ENCODE measurements at places on chromosomes 1 and 21.

- no peak for DNase-seq
Measured at GRCh38 chr21:22791986-22792560, 1793.9 kb downstream of the NCAM2 start.

DNA sequence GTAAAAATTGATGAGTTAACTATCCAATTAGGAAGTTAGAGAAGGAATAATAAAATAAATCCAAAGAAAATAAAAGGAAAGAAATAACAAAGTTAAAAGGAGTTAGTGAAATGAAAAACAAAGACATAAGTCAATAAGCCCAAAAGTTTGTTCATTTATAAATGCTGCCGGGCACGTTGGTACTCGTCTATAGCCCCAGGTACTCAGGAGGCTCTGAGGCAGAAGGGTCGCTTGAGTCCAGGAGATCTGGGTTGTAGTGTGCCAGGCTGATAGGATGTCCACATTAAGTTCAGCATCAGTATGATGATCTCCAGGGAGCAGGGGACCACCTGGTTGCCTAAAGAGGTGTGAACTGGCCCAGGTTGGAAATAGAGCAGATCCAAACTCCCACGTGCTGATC lies 35.5 kb upstream of the VANGL1 start:
- no peak for DNase-seq

GRCh38 chr1:57674801-57675200 lies 250.9 kb upstream of the DAB1 start:
- no peak for DNase-seq

- DNase-seq, result no peak
Measured at GRCh38 chr1:154777154-154777553, 92.9 kb downstream of the KCNN3 start.

- DNase-seq, result peak; percentile 68
Measured at GRCh38 chr1:19439464-19440171, 45.7 kb downstream of the CAPZB start.

- peak; percentile 59 for DNase-seq
Measured at GRCh38 chr1:243713470-243714186, 136.4 kb downstream of the AKT3 start.

- DNase-seq, result no peak
Measured at GRCh38 chr1:39082010-39082799, 56.1 kb downstream of the NDUFS5 start.

GRCh38 chr1:32142446-32143301 lies 34.8 kb downstream of the KPNA6 start:
- DNase-seq, result peak; percentile 90

DNA sequence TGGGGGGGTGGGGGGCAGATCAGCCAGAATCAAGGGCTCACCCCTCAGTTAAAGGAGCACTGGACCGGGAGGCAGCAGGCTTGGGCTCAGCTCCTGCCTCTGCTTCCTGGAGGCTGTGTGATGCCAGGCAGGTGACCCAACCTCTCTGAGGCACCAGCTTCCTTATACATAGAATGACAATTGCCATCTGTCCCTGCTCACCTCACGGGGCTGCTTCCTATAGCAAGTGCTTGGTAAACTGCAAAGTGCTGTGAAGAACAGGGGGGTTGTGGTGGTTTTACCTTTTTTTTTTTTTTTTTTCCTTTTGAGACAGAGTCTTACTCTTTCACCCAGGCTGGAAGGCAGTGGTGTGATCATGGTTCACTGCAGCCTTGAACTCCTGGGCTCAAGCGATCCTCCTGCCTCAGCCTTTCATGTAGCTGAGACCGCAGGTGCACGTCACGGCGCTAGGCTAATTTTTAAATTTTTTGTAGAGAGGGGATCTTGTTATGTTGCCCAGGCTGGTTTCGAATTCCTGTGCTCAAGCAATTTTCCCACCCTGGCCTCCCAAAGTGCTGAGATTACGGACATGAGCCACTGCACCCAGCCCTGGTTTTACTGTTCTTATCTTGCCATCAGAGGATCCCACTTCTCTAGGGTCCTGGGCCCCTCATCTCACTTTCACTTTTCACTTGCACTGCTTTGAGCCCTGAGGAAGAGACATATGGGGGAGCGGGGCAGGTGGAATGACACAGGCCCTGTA lies 11.6 kb downstream of the KCNQ4 start:
- no peak for DNase-seq

GRCh38 chr1:43346636-43347035 lies 9.0 kb downstream of the MPL start:
- no peak for DNase-seq
